ENCODE measurements at places on chromosomes 12 and 14. TPM values are rescaled to one million over a fixed set of nuclear protein-coding genes. Genes with fewer than 3 reads are reported as not detected.

GRCh38 chr14:94780536-94781399 lies 10.9 kb upstream of the GSC start:
- DNase-seq, result no peak

- no peak for DNase-seq
Observed at GRCh38 chr12:54425702-54426101, 6.6 kb upstream of the ITGA5 start.

GRCh38 chr14:51535443-51536044 lies 116.2 kb upstream of the FRMD6 start:
- DNase-seq, result no peak

- DNase-seq, result no peak
Observed at GRCh38 chr12:109589691-109590245, 16.2 kb downstream of the MVK start.

GRCh38 chr14:56752428-56752827 lies 57.9 kb downstream of the OTX2 start:
- no peak for DNase-seq

DNA sequence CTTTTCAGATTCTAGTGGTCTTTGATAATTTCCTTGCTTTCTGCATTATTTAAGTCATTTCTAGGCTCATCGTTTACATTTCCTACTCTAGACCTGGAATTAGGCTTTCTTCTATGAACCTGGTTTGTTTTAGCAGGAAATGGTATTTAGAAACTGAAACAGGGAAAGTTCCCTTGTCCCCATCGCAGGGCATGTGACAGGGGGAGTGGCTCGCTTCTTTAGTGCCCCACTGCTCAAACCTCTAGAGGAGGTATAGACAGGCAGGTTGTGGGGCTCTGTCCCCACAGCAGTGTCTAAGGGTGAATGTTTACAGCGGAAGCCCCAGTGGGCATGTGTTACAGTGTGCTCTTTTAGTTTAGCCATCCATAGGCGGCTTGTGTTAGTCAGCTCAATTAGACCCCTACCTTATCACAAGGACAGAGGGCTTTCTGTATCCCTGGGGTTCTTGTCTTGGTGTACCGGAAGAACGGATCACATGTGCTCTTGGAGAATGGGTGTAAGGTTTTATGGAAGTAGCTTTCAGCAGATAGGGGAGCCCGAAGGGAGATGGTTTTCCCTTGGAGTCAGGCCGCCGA lies 25.0 kb downstream of the IFT81 start:
- DNase-seq, result no peak

GRCh38 chr12:3432868-3433267 lies 58.1 kb upstream of the PRMT8 start:
- no peak for DNase-seq

DNA sequence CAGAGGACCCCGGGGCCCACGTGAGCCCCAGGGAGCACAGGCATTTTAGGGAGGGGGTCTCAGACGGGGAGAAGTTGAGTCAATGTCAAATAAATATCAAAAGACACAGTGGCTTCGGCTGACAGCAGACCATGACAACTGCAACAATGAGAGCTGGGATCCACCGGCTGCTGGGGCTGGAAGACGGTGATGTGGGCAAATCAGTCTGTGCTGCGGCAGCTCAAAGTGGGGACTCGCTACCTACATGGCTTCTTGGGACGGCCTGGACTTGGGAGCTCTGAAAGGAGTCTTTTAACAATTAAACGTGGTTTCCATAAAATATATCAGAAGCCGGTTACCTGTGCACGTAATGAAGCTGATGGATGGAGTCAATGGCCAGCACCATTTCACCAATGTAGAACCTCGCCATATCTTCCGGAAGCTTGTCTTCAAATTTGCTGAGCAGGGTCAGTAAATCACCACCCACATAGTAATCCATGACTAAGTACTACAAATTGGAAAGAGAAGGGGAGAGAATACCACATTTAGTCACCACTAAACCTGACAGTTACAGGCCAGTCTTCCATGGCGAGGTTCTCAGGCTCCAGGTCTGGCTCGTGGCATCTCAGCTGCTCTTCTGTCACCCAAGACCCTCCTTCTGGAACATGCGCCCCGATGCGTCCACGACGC lies 58.0 kb downstream of the CDC42BPB start:
- DNase-seq, result no peak

- DNase-seq, result no peak
Observed at GRCh38 chr12:5497329-5498053, 65.6 kb downstream of the NTF3 start.

DNA sequence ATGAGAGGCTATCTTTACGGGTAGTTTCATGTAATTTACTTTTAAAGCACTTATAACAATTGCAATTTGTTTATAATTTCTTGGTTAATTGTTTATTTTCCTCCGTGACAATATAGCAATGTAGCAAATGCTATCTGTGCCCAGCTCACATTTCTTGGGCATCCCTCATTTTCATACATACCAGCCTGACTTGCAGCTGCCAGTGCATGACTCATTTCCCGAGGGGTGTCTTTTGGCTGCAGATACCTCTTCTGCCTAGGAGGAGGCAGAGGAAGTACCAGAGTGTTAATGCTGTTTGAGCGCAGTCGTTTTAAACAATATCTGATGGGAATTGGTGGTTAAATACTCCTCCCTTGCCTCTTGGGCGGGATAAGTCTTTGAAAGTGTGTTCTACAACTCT lies 104.2 kb upstream of the ABCD2 start:
- DNase-seq, result no peak

GRCh38 chr12:88860851-88861250 lies 280.6 kb upstream of the KITLG start:
- no peak for DNase-seq

- DNase-seq, result no peak
Observed at GRCh38 chr12:14010989-14011388, 29.6 kb upstream of the GRIN2B start.

GRCh38 chr12:38875586-38876228 lies 29.7 kb downstream of the CPNE8 start:
- DNase-seq, result no peak

DNA sequence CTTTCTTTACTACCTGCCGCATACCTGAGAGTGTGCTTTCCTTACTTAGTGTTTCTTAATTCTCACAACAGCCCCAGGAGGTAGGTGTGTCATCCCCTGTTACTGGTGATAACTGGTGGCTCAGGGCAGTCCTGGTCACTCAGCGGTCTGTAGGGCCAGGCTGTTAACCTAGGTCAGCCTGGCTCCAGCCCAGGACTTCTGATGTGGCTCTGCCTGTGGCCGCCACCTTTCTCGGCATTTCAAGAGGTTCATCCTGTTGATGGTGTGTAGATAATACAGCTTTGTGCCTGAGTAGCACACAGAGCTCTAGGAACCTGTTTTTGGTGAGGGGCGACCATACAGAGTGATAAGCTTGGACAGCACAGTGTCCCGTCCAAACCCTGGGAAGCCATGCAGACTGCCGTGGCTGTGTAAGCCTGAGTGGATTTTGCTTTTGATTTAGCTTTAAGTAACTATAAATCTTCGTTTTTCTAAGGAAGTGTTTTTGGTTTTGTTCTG lies 11.9 kb upstream of the DNAH10 start:
- DNase-seq, result no peak

DNA sequence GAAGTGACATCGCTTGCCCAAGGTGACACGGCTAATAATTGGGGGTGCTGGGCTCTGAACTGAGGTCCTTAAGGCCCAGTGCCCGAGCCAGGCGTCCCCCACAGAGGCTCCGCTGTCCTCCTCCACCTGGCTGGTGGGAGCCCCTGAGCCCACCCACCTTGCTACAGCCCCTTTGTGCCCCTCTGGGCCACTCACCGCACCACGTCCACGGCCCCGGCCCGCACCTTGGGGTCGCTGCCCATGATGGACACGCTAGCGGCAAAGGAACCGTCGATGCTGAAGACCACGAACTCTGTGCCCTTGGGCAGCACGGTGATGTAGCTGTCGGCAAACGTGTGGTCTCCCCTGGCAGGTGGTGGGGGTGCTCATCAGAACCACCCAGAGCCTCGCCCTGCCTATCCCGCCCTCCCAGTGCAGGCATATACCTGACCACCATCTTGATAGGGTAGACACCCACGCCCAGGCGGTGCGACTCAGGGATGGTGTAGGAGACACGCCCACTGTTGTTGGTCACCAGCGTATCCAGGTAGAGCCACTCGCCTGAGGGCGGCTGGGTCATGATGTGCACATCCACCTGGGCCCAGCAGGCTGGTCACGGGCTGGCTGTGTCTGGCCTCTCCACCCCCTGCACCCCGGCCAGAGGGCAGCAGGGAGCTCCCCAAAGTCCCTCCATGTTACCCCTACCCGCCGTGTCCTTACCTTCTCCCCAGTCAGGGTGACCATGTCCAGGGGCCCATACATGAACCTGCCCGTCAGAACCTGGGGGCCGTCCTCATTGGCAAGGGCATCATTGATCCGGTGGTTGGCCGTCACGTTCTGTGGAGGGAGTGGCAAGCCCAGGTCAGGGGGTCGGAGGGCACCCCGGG lies 6.8 kb downstream of the ARL6IP4 start:
- no peak for DNase-seq

DNA sequence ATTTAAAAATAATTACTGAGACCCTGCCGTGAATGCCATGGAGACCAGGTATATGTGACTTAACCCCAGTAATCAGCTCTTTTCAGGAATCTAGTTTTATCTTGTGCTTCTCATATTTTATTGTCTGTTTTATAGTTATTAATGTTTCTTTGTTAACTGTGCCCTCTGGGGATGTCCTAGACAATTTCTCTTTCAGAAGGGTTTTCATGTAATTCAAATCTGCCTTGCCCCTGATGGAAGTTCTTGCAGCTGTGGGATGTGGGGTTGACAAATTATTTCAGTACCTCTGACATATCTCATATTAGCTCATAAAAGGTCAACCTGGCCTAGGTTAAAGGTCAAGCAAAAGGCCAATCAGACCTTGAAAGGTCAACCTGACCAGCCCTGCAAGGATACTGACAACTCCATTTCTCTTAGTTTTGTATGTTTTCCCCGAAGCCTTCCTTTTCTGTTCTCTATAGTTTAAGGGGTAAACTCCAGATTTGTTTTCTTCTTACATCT lies 182.3 kb downstream of the SLC41A2 start:
- DNase-seq, result no peak

DNA sequence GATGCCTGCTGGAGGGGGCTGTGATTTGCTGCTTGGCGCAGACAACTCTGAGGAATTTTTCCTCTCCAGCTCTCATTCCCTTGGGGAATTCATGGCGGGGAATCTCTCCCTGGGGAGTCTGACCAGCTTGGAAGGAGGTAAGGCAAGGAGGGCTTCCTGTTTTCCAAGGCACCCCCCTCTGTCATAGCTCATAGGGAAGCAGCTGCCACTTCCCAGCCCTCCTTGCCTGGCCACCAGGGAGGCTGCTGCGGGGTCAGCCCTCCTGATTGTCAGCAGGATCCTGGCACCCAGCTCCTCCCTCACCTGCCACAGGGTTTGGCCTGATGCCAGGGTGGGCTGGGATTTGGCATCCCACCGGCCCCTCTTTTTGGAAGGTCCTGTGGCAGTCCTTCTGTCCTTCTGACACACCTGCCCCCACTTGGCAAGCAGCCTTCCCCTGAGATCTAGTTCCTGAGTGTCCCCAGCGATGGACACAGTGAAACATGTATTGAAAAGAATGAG lies 74.9 kb downstream of the TSPAN9 start:
- DNase-seq, result no peak

- no peak for DNase-seq
Observed at GRCh38 chr14:103014466-103015228, 42.7 kb downstream of the CDC42BPB start.

CPNE6 gene
- not detected for total RNA-seq

PPM1H gene
- 12.9 TPM for total RNA-seq

SIRT4 gene
- 0.73 TPM for total RNA-seq

KRT80 gene
- total RNA-seq, result 11.5 TPM

FAM186B gene
- 1.1 TPM for total RNA-seq

PSMB11 gene
- not detected for total RNA-seq

OVCH1 gene
- total RNA-seq, result not detected

PPP4R4 gene
- total RNA-seq, result 1.3 TPM

RPS6KL1 gene
- total RNA-seq, result 7.7 TPM

LMNTD1 gene
- not detected for total RNA-seq

SLC48A1 gene
- 15.4 TPM for total RNA-seq

TCL1B gene
- total RNA-seq, result not detected

SDR9C7 gene
- total RNA-seq, result not detected

SLC22A17 gene
- total RNA-seq, result 19.1 TPM
